ENCODE measurements at places on chromosomes 4 and X. TPM values are rescaled to one million over a fixed set of nuclear protein-coding genes. Genes with fewer than 3 reads are reported as not detected.

- DNase-seq: no peak
Measured at GRCh38 chr4:44961001-44961755, 234.8 kb upstream of the GNPDA2 start.

- no peak for DNase-seq
Measured at GRCh38 chr4:41678086-41678816, 70.3 kb downstream of the PHOX2B start.

DNA sequence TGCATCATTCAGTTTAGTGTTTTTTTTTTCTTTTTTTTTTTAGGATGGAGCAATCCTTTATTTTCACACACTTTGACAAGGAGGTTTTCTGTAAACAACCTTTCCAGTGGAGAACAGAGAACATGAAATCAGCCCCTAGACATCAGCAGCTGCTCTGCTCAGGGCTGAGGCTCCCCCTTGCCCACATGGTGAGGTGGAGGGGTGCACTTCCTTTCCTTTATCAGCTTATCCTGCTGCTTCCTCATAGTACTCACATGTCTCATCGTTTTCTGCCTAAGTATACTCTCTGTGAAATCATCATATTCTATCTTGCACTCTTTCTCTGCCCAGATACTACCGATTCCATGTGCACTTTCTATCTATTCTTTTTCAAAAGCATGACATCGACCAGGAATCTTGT, 47.6 kb upstream of the PRSS12 start:
- no peak for DNase-seq

GRCh38 chrX:29470030-29470429, 745.3 kb upstream of the MAGEB2 start:
- no peak for DNase-seq

DNA sequence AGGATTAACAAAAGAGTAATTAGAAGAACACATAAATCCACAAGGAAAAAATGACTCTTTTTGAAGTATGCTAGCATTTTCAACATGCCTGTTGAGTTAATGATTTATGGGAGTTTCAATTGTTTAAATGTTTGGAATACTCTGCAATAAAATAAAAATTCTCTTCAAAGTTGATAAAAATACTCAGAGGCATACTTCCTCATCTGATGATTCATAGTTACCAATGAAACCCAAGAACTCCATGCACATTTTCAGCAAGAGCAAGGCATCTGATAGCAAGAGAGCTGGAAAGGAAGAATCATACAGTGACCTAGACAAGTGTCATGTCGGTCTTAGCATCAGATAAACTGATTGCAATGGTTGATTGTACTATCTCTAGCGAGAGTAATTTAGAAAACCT, 443.7 kb upstream of the ATOH1 start:
- no peak for DNase-seq

- DNase-seq: no peak
Measured at GRCh38 chrX:68835104-68835442, 6.3 kb downstream of the EFNB1 start.

- DNase-seq: no peak
Measured at GRCh38 chr4:8703401-8703696, 110.8 kb downstream of the CPZ start.

DNA sequence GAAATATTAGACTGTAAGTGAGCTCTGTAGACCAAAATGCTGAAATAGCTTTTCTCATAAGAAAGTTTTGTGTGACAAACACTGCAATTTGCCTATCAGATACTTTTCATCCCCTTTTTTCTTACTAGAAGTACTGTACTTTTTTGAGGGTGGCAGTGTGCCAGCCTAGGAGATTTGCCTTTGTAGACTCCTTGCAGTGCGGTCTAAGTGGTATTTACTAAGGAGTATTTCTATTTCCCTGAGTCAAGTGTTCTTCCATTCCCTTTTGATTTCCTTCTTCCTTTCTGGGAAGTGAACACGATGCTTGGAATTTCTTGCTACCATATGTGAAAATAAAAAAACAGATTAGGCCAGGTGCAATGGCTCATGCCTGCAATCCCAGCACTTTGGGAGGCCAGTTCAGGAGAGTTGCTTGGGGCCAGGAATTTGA, 34.6 kb downstream of the PDLIM5 start:
- DNase-seq: no peak

- DNase-seq: no peak
Measured at GRCh38 chrX:135389717-135390116, 32.0 kb upstream of the SMIM10L2A start.

- no peak for DNase-seq
Measured at GRCh38 chrX:252957-253291, 28.3 kb upstream of the PLCXD1 start.

DNA sequence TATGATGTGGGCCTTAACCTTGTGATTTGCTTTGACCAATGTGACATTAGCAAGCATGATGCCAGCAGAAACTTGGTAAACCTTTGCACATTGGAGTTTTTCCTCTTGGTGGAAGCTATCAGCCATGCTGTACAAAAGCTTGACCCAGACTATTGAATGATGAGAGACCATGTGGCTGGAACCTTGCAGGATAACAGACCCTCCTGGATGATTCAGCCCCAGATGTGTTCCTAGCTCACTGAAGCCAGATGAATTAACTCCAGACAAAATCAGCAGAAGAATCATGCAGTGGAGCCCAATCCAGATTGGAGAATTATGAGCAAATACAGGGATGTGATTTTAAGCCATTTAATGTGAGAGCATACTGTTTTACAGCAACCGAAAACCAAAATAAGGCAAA, 16.8 kb downstream of the SPARCL1 start:
- no peak for DNase-seq

- no peak for DNase-seq
Measured at GRCh38 chr4:146763560-146763959, 124.9 kb downstream of the POU4F2 start.

GRCh38 chr4:6727081-6727942, 11.3 kb downstream of the BLOC1S4 start:
- DNase-seq: peak; percentile 51

GRCh38 chrX:6002056-6002455, 226.6 kb downstream of the NLGN4X start:
- peak; percentile 16 for DNase-seq

Gene IL21
- total RNA-seq: not detected

Gene CAMK2D
- total RNA-seq: 65.9 TPM

Gene SUV39H1
- total RNA-seq: 9.5 TPM

Gene DCLK2
- 0.06 TPM for total RNA-seq

Gene NDP
- not detected for total RNA-seq

Gene SSX3
- not detected for total RNA-seq

Gene AMOT
- not detected for total RNA-seq

Gene GAGE12H
- total RNA-seq: not detected

All from G401 (cell line).